NCI-H1092 treated with DMSO at 0.1 percent for 48 hours (cell line): ENCODE measurements at places on chromosomes 4 and X.

DNA sequence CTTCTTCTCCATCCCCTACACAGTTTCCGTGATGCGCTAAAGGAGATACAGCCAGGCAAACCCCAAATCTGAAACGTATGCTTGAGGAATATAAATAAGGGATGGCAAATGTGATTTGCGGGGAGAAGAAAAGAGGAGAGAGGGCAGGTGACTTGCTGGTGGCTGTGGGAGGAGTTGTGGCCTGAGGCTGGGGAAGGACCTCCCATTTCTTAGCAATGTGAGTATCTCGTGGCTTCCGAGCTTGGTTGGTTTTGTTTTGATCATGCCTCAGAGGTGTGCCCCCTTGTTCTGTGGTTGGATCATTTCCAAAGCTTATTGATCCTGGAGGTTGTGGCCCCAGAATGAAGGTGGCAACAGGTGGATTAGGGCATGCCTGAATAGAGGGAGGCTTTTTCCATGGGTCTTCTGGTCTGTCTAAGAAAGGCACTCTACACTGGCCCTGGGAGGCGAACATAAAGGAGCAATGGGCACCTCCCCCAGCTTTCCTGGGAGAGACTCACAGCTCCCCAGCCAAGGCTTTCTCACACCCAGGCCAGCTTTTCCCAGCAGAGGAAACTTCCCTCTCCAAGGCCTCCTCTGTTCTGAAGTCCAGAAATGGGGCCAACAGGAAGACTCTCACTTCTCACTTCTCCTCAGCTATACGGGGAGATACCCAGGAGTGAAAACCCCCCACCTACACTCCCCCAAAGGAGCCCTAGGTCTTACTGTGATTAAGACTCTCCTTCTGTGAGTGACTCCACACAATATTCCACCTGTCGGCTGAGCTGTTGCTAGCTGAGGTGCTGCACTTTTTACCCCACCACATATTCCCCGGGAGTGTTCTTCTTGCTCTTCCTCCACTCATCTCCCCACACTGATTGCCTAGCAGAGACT, 40.0 kb downstream of the C4orf51 start:
- no peak for DNase-seq

DNA sequence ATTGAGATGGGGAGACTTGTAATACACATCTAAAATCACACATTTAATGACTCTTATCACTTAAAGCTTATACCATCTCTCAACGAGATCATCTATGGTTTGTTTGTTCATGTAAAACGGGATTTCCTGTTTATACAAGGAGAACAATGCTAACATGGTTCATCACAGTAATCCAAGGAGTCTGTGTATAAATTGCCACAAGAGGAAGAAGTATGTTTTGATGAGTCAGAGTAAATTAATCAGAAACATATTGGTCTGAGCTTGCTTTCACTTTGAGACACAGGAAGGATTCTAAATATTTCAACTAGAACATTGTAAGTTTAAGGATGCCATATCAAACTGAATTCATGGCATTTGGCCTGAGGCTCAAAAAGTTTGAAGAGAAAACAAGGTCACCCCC, 594.1 kb downstream of the GLUD2 start:
- DNase-seq, result no peak

GRCh38 chrX:11381464-11381863, 88.3 kb downstream of the AMELX start:
- peak; percentile 37 for DNase-seq

GRCh38 chr4:176188654-176189053, 6.7 kb downstream of the SPATA4 start:
- DNase-seq, result no peak

GRCh38 chr4:109548655-109549054, 11.4 kb upstream of the MCUB start:
- DNase-seq, result no peak

DNA sequence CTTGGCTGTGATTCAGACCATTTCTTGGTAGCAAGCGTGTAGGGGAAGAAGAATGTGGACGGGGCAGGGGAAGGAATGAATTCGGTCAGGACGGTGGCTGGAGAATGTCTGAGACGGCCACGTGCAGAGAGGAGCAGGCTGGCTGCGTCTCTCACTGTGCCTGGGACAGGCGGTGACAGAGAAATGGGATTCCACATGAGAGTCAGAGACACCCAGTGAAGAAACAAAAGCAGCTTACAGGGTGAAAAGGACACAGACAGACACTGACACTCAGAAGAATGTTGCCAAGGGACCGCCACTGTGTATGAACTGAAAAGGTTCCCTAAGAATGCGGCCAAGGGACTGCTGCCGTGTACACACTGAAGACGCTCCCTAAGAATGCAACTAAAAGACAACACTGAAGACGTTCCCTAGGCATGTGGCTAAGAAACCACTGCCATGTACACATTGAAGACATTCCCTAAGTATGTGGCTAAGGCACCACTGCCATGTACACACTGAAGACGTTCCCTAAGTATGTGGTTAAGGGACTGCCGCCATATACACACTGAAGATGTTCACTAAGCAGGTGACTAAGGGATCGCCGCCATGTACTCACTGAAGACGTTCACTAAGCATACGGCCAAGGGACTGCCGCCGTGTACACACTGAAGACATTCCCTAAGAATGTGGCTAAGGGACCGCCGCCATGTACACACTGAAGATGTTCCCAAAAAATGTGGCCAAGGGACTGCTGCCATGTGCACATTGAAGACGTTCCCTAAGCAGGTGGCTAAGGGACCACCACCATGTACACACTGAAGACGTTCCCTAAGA, 49.1 kb downstream of the DHRSX start:
- DNase-seq, result no peak

DNA sequence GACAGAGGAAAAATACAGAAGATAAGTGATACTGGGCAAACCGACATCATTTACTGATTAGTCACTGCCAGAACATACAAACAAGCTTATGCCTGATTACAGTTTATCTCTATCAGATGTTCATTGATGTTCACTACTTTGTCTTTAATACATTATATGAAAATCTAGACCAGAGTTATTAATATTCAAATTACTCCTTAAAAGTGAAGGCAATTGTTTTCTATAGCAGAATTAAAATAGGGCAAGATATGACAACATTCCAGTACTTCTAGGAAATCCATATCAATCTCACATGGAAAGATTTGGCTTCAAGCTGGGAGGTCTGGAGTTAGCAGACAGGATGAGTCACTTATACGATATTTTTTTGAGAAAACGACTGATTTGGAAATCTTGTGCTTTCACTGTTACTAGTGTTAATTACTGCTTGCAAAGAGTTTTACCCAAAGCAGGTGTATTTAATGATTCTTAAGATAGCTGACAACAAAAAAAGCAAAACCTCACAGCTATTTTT, 31.8 kb downstream of the HPGD start:
- no peak for DNase-seq

DNA sequence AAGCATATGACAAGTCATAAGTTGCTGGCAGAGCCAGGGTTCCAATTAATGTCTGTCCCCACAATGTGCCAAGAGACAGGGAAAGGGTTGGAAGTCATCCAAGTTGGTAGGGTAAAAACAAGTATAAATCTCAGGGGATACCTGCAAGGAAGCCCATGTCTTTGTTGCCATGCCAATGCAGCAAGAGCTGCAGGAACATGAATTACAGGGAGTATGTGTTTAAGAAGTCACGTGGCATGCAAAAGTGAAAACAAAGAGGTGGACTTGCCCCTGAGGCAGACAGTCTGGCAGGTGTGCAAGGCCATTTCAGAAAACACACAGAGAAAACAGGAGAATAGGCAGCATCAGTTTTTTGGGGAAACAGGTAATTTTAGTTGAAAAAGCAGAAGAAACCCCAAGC, 29.4 kb downstream of the C4orf51 start:
- DNase-seq, result peak; percentile 61

DNA sequence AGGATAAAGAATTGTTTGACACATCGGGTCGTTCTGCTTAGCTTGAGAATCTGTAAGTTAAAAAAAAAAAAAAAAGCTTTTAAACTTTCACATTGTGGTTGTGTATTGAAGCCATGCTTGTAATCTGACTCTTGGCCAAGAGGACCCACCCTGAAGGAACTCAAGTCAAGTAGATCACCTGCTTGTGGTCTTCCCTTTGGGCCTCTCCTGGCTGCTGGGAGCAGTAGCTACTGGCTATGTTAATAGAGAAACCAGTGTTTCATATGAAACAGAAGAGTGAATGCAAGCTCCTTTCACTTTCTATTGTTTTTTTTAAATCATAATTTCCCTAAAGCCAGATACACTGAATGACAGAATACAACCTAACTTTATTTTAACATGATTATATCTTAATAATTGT, 402.4 kb upstream of the NDST4 start:
- peak; percentile 25 for DNase-seq

DNA sequence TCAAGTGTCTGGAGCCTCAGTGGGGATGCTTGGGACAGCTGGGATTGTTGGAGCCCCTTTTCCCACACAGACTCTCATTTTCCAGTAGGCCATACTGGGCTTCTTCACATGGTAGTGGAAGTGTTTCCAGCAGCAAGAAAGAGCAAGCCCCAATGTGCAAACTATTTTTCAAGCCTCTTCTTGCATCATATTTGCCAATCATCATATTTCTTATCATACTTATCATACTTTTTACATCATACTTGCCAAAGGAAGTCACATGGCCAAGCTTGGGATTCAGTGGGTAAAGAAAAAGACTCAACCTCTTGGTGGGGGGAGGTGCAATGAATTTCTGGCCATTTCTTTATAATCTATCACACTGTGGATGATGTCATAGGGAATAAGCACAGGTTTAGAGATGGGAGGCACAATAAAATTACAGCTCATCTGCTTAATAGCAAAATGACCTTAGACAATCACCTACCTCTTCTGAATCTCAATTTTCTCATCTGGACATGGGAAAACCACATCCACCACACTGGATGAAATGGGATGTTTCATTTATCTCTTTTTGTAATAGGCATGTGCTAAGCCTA, 174.2 kb downstream of the MID1IP1 start:
- no peak for DNase-seq
